Activated CD4-positive, alpha-beta T cell treated with anti-CD3 and anti-CD28 coated beads, Interleukin-2, amount 50 U/mL, for 48 hours (primary cell): ENCODE measurements at places on chromosomes 7 and 10.

GRCh38 chr7:137135654-137136350 lies 207.7 kb downstream of the PTN start:
- no peak for DNase-seq

GRCh38 chr10:69479240-69480067 lies 28.2 kb downstream of the TSPAN15 start:
- no peak for DNase-seq

GRCh38 chr7:15607529-15608210 lies 45.9 kb upstream of the AGMO start:
- no peak for DNase-seq

GRCh38 chr10:110421512-110422138 lies 76.1 kb upstream of the DUSP5 start:
- no peak for DNase-seq

GRCh38 chr7:19107356-19108146 lies 9.9 kb downstream of the TWIST1 start:
- DNase-seq = no peak

- no peak for DNase-seq
Observed at GRCh38 chr7:6642861-6643640, 5.9 kb downstream of the ZNF316 start.

- no peak for DNase-seq
Observed at GRCh38 chr10:7786430-7786829, 1.4 kb downstream of the KIN start.

DNA sequence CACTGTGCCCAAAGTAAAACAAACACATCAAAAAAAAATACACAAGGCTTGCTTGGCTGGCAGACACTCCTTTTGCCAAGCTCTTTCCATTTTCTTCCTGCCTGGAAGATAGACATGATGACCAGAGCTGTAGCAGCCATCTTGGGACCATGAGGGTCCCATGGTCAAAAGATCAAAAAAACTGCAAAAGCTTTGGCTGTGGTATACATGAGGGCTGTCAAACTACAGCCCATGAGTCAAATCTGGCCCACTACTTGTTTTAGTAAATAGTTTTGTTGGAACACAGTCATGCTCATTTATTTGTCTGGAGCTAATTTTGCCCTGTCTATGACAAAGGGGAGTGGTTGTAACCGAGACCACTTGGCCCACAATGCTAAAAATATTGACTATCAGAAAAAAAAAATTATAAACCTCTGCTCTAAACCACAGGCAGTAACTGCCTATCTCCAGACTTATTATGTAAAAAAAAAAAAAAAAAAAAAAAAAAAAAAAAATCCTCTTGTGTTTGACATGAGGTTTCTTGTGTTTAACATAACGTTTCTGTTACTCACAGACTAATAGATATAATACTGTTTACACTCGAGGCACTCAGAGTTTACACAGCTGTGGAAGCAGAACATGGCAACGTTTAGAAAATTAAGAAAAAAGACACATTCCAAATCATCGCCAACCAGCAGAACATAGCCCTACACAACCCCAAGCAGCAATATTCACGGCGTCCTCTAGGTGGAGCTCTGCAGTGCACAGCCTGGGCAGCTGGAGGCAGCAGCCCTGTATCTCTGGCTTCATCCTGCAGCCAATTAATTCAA lies 36.9 kb downstream of the ASB13 start:
- DNase-seq = peak; percentile 93

DNA sequence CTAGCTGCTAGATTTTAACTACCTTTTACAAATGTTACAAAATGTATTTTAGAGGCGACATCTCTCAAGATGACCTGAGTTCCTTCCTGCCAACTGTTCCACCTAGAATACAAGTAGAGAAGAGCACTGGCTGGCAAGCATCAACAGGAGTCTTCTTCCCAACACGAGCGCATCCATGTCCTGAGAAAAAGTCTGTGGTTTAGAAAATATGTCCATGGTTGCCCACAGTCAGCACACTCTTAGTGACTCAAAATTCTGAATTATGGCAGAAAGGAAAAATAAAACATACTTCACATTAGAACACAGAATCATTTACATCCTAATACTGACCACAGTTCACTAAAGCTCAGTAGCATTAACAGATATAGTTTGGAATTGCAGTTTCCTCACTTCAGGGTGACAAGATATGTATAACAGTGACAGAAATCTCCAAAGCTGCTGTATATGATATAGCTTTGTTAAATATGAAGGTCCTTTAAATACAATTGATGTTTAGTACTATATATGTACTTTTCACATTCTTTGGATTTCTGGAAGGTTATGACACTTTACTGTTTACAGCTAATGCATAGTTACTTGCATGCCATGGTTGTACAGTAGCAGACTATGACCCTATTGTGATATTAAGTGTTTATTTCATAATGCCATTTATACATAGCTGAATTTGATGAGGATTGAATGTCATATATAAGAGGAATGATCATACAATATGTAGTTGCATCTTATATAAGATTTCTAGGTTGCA lies 327.1 kb downstream of the GFRA1 start:
- no peak for DNase-seq

DNA sequence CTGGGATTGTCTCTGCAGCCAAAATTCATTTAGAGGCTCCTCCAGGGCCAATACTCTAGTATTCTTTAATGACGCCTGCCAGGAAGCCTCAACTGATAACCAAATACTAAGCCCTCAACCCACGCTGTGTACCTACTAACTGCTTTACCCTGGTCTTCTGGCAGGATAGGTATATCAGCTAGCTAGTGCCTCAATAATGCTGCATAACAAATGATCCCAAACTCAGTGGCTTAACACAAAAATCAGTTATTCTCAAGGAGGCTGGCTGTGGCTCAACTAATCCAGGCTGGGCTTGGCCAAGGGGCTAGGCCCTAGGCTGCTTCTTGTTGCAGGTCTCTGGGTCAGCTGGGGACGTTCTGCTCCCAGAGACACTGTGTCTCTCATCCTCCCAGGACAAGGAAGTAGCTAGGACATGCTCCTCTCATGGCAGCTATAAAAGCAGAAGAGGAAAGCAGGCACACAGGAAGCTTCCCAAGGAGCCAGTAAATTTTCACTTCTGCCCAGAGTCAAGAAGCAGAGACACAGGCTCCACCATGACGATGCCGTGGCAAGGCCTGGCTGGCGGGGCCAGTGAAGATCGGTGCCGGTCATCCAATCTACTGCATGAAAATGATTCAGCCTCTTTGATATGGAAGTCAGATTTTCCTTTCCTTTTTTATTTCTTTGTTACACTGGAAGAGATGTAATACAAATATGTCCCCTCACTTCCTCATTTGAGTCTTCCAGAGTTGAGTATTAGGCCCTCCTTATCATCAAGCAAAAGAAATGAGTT lies 28.6 kb upstream of the COL13A1 start:
- DNase-seq = no peak

- no peak for DNase-seq
Observed at GRCh38 chr10:2207246-2207922, 470.1 kb upstream of the ADARB2 start.

GRCh38 chr10:3671386-3671955 lies 113.5 kb downstream of the KLF6 start:
- DNase-seq = no peak

- DNase-seq = peak; percentile 40
Observed at GRCh38 chr7:92953657-92954056, 117.3 kb upstream of the CDK6 start.

- no peak for DNase-seq
Observed at GRCh38 chr7:140681766-140682165, 9.0 kb downstream of the ADCK2 start.

GRCh38 chr7:25399000-25399750 lies 170.9 kb upstream of the NPVF start:
- DNase-seq = no peak

GRCh38 chr10:11285171-11285570 lies 267.5 kb downstream of the CELF2 start:
- DNase-seq = no peak

DNA sequence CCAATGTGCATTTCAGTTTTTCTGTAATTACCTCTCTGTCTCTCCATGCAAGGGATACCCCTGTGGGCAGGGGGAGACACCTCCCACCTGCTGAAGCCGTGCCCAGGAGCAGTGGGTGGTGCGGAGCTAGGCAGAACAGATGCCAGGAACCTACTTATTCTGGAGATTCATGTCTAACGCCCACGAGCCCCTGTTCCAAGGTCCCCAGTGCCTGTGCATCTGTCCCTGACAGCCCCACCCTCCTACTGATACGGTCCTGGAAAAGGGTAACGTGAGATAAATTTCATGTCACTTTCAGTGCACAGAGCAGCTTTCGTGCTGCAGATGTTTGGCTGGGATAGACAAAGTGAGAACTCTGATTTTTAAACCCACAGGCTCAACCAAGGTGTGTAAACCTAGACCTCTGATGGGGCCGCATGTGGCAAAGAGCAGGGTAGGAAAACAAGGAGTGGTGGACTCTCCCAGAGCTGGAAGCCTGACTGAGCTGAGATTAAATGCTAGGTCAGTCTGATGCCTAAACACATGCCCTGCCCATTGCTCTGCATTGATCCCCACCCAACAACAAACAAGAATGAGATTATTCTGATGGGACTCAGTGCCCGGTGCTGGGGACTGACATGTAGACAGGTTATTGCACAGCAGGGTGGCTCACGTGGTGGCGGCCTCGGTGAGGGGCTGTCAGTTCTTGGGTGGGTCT lies 123.6 kb upstream of the GDF10 start:
- DNase-seq = no peak

GRCh38 chr10:130300608-130301020 lies 164.4 kb downstream of the GLRX3 start:
- DNase-seq = peak; percentile 32

DNA sequence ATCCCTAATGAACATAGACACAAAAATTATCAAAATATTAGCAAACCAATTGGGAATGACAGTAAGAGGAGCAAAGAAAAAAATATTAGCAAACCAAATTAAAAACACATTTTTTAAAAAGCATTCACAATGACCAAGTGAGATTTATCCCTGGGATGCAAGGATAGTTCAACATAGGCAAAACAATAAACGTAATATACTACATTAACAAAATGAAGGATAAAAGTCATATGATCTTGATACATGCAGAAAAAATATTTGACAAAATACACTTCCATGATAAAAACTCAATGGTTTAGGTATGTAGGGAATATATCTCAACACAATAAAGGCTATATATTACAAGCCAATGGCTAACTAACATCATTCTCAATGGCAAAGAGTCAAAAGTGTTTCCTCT lies 83.3 kb downstream of the CRPPA start:
- no peak for DNase-seq

- DNase-seq = no peak
Observed at GRCh38 chr7:142506601-142507000, 242.7 kb upstream of the PRSS1 start.

DNA sequence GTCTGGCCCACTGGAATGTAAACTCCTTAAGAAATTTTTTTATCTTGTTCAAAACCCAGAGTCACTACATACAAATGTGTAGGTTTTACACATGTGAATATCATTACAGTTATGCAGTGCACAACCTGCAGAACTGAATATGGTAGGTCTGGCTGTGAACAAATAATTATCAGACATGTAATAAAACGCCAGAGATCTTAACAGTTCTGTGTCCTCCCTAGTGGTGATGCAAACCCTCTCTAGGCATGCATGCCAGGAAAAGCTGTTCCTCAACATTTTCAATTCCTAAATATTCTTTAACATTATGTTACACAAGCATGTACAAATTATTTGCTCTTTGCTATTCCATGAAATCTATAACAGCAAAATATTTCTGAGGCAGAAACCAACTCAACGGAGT lies 124.6 kb downstream of the IMMP2L start:
- DNase-seq = no peak

GRCh38 chr10:98967601-98968000 lies 268.1 kb downstream of the HPSE2 start:
- DNase-seq = no peak

DNA sequence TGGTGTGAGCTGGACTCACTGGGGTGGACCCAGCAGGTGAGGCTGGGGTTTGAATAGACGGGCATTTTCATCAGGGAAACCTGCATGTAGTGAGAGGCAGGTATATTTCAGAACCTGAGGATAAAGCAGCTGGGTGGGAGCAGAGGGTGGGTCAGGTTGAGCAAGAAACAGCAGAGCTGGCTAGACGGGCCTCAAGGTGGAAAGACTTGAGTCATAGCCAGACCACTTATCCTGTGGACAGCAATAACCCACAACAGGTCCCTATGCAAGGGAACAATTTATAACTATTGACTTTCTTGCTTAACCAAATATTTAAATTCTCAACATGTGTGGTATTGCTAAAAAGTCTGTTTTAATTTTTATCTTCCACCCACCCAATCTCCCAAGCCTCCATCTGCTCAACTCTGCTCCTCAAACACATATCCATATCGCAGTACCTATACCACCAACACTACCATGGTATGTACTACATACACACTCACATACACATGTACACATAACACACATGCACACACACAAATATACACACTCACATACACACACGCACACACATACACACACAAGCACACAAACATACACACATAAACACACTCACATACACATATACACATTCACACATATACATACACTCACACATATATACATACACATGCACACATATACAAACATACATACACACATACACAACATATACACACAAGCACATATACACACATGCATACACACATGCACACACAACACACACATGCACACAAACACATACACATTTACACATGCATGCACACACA lies 129.0 kb upstream of the C7orf33 start:
- DNase-seq = no peak

GRCh38 chr10:101938305-101939007 lies 94.9 kb upstream of the KCNIP2 start:
- DNase-seq = no peak

- no peak for DNase-seq
Observed at GRCh38 chr10:47306387-47307210, 6.6 kb downstream of the GDF10 start.

GRCh38 chr10:70480239-70480861 lies 1.8 kb downstream of the PALD1 start:
- peak; percentile 37 for DNase-seq

DNA sequence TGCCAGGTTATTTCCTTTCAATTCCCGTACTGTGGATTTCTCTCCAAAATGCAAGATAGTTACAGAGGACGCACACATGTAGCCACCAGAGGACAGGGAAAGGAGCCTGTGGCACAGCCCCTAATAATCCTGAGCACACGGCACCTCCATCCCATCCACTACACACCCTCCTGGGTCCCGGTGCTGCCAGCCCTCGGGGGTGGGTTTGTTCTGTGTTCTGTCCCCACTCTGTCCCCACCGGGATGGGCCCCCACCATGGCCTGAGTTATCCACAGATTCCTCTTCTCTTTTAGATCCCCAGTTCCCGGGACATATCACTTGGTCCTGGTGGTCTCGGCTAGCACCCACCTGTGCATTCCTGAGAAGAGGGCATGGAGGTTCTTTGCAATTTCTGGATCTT lies 196.9 kb upstream of the PPP2R2D start:
- DNase-seq = no peak

DNA sequence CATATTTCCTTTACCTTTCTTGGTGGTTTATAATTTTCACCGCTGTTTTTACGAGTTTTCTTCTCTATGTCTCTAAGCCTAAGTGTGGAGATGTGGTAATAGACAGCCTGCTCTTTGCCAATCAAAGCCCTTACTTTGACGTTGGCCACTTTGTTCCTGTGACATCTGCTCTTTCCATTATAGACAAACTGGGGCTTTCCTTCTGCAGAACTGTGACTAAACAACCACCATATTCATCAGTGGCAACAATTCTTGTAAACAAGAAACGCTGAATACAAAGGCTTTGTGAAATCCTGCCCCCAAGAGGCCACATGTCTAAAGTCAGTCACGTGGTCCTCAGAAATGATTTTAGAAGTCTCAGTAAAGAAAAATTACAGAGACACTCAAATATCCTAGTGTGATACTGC lies 59.6 kb upstream of the CAPZA2 start:
- peak; percentile 31 for DNase-seq

- DNase-seq = no peak
Observed at GRCh38 chr10:110548002-110548401, 19.5 kb upstream of the SMC3 start.

GRCh38 chr10:60035984-60036383 lies 129.6 kb upstream of the CCDC6 start:
- no peak for DNase-seq
